Stimulated activated naive CD8-positive, alpha-beta T cell treated with anti-CD3 and anti-CD28 coated beads, Interleukin-15, amount 100 ng/mL, for 72 hours (primary cell): ENCODE measurements at places on chromosomes 13 and 19.

DNA sequence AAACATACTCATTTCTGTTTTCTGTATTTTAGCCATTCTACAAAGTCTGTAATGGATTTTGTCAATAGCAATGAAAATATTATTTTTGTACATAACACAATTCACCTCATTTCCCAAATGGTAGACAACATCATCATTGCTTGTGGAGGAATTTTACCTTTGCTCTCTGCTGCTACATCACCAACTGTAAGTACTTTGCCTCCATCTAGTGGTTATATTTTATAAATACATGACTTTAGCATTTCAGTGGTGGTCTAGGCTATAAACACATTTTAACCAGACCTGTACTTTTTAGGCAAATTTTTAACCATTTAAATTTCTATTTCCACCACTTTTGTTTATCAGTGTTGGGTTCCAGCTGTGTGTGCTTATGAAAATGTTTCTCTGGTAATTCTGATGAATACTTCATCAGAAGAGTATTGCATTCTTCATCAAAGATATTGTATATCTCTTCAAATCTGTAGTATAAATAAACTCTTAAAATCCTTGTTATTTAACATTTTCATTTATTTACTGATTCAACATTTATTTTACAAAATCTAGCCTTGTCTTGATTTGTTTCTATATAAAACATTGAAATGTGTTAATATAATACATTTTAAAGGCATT, 222.4 kb downstream of the NBEA start:
- DNase-seq = no peak

GRCh38 chr19:10430505-10431253, 10.3 kb downstream of the PDE4A start:
- DNase-seq = no peak

GRCh38 chr13:31035185-31035965, 102.9 kb downstream of the TEX26 start:
- no peak for DNase-seq

- DNase-seq = no peak
Measured at GRCh38 chr19:13404236-13404635, 102.0 kb downstream of the CACNA1A start.

- no peak for DNase-seq
Measured at GRCh38 chr13:108895220-108895704, 265.9 kb downstream of the MYO16 start.
